NCI-H446 treated with DMSO at 0.1 percent for 48 hours (cell line): ENCODE measurements at places on chromosomes 1 and 21.

GRCh38 chr1:32939655-32940371, 24.8 kb downstream of the RNF19B start:
- no peak for DNase-seq

- no peak for DNase-seq
These were observed at the start of gene SELE for GRCh38 chr1:169733924-169734323. TSS of gene SELE (minus strand) at chr1:169734079. CDS start at chr1:169733612, 467 bp downstream.

DNA sequence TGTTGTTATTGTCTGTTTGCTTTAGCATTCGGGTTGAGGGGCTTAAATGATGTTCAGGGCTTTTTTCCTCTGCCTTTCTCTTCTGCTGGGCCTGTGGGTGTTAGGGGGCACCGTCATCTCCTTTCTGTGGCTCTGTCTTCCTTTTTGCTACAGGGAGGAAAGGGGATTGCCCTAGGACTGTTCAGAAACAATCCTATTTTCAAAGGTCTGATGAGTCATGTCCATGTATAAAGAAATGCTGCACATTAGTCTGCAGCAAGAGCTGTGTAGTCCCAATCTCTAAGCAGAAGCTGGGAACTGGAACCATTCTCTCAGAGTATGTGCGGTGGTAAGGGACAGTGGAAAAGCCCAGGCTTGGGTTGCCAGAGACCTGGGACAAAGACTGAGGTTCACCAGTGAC, 462.3 kb downstream of the OMA1 start:
- DNase-seq: no peak

- no peak for DNase-seq
These were observed 496.1 kb downstream of the PTPRU start for GRCh38 chr1:29732453-29732852.

DNA sequence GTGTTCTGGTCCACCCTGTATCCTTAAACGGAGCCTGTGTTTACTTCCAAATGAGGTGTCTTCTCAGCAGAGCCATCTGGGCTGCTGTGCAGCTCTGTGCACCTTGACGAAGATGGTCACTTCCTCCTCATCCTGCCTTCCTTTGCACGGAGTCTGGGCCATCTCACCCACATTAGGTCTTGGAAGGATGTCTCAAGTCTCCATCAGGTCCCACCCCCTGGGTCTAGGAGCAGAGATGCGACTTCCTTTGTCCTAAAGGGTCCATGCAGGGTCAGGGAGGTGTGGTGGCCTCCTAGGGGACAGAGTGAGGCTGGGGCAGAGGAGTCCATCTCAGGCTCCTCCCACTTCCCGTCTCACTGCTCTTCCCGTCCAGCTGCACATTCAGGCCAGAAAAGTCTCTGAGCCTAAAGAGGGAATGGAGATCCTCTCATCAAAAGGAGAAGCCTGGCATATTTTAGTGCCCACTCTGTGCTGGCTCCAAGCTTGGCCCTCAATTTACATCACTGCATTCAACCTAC, 209.2 kb downstream of the MATN1 start:
- no peak for DNase-seq
